ENCODE measurements at places on chromosomes 5 and 9. TPM values are rescaled to one million over a fixed set of nuclear protein-coding genes. Genes with fewer than 3 reads are reported as not detected.

GRCh38 chr5:178356431-178356872, 123.8 kb upstream of the PHYKPL start:
- DNase-seq, result peak; percentile 55

GPX3 gene
- 1,257 TPM for total RNA-seq

- DNase-seq, result no peak
Measured at GRCh38 chr9:17462869-17463464, 115.9 kb upstream of the SH3GL2 start.

DNA sequence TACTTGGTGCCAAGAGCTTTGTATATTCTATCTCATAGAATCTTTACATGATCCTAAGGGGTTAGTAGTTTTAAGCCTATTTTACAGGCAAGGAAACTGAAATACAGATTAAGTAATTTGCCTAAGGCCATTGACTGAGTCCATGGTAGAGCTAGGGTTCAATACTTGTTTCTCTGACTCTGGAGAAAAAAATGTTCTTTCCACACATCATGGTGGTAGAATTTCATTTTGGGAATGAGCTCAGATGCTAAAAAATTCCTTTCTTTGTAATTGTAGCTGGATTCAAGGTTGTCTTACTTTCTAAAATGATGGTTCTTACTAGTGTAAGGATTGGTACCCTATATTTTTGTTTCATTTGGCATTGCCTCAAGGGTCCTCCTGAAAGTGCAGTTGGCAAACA, 86.0 kb downstream of the ANKRD55 start:
- DNase-seq, result no peak

DNA sequence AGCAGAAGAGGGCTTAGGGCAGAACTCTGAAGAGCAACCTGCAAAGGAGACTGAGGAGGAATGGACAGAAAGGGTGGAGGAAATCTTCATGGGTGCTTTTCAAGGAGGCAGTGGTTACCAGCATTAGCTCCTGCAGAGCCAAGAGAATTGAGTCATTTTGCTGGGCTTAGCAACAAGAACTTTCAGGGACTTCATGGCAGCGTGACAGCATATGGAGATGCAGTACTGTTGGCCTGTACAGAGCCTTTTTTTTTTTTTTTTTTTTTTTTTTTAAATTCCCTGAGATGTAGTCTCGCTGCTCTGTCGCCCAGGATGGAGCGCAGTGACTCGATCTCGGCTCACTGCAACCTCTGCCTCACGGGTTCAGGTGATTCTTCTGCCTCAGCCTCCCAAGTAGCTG, 296.0 kb upstream of the DMRT1 start:
- DNase-seq, result no peak

GRCh38 chr9:94745806-94746540, 19.5 kb downstream of the AOPEP start:
- no peak for DNase-seq

BTNL8 gene
- total RNA-seq, result 0.30 TPM

NOXA1 gene
- total RNA-seq, result 8.5 TPM

GRCh38 chr9:21070171-21070571, 7.6 kb downstream of the IFNB1 start:
- DNase-seq, result no peak

DNA sequence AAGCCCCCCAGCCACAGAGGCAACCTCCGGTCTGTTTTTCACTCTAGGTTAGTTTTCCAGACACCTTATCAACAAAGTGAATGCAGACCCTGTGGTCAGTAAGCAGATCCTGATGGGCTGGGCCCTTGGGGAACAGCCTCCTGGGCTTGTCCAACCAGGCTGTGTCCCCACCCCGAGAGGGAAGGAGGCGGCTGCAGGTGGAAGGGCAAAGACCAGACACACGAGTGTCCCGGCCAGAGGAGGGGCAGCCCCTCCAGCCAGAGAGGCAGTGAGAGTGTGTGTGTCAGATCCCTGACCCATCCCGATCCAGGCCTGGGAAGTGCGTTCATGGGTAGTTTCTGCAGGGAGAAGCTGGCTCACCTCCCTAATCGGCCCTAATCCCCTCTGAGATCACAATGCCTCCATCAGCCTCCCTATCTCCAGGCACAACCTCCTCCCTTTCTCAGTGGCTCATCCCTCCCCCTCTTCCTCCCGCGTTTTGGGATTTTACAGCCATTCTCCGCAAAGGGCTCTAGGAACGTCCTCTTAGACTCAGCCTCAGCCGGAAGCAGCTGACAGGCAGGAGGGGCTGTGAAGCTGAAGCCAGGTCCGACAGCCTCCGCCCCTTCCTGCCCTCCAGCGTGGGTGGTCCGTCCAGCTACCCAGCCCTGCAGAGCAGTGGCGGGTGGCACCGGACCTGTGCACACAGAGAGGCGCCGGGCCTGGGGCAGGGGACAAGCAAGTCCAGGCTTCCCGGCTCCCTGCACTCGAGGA, 9.7 kb downstream of the SLC12A7 start:
- no peak for DNase-seq

GRCh38 chr5:59607138-59607765, 286.3 kb downstream of the PDE4D start:
- DNase-seq, result no peak

ST6GALNAC4 gene
- 34.9 TPM for total RNA-seq

DNA sequence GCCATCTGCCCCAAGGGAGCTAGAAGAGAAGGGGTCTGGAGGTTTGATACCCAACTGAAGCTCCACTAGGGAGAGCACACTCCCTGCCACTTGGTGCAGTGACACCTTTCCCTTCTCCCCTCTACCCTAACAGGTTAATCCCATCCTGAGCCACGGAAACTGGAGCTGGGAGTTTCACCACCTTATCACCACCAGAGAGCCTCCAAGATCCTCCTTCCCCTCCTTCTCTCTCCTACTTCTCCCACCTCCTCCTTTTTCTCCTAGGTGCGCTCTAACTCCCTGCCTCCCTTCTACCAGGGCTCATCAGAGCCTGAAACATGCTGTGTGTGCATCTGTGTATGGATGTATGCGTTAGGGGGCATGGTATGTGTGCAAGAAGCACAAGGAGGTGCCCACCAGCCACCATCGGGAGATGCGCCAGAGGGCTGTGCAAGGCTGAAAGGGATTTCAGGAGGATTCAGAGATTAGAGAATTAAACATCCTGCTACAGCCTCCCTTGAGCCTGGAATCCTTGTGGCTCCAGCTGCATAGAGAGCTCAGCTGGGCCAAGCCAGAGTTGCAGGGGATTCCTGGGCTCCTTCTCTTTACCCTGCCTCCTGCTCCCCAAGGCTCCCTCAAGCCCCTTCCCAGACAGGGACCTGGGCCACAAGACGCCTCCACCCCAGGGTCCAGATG, 89.8 kb downstream of the PCDH1 start:
- no peak for DNase-seq

- DNase-seq, result no peak
Measured at GRCh38 chr5:81226949-81227348, 6.2 kb upstream of the CKMT2 start.

OTULINL gene
- total RNA-seq, result 7.6 TPM

DNA sequence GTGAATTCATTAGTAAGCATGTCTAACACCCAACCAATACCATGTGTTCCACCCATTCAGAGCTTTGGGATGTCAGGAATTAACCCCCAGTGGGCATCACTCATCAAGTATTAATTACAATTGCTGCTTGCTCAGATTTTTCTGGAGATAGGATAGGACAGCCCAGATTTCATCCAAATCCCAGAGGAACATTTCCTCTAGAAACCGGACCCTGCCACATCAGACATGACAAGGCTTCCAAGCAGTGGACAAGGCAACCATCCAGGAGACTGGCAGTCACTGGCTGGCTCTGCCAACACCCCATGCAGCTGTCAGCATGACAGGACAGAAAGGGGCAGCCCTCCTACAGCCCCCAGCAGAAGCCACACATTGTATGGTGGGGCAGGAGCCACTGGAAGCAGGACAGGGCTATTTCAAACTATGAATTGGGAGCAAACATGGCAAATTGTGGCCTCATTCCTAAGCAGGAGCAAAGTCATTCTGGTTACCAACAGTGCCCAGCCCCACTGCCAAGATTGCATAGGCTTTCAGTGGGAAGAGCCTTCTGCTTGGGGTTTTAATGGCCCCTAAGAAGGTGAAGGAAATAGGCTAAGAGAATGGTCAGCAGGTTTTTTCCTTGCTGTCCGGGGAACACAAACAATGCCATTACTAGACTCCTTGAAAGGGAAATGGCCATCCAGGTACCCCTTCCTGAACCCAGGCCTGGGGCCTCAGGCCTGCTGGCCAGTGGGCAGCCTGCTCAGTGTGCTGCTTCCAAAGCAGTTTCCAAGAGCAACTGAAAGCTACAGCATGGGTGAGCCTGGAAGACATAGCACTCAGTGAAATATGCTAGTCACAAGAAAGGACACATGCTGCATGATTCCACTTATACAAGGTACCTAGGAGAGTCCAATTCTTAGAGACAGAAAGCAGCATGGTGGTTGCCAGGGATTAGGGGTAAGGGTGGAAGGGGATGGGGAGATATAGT, 294.7 kb upstream of the SLC30A5 start:
- DNase-seq, result no peak

- no peak for DNase-seq
Measured at GRCh38 chr9:111582888-111583287, 16.6 kb downstream of the PTGR1 start.

DNA sequence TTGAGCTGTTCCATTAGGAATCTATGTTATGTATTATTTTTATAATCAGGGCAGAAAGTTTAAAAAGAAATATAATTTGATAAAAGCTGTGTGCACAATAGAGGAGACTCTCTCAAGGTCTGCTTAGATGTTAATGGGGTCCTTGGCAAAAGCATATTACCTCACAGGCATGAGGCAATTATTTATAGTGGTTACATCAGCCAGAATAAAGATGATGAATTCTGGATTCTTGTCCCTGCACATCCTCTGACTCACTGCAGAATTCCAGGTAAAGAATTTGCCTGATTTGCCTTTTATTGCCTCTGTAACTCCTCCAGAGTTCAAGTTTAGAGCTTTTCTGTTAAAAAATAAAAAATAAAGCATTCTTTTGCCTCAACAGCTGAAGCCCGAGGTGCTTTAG, 253.6 kb downstream of the MAST4 start:
- no peak for DNase-seq

PCDHGB6 gene
- total RNA-seq, result 9.5 TPM

DNA sequence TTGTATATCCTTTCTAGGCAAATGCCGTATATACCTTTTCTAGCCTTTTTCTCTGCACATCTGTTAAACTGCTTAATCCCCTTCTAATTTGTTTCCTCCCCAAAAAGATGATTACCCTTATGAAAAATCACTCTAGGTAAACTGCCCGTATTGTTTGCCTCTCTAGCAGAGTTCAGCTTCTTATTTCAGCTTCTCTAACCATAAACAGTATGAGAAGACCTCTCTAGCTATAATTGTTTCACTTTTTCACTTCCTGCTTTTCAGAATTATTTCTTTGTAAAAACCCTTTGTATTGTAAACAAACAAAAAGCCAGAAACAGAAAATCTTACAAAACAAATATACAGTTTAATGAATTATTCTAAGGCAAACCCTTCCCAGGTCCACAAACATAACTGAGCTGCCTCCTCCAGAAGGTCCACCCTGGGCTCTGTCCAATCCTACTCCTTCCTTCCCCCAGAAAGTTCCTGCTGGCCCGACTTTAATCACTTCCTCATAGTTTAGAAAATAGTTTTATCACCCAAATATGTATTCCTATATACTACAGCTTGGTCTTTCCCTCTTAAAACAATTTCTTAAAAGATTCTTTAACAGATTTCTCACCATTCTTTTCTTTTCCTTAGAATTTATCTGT, 158.1 kb downstream of the FGF1 start:
- no peak for DNase-seq

- DNase-seq, result peak; percentile 76
Measured at GRCh38 chr9:92406477-92406876, 2.1 kb upstream of the OGN start.

GRCh38 chr9:93657331-93658111, 81.1 kb downstream of the PHF2 start:
- peak; percentile 29 for DNase-seq
